ENCODE measurements at places on chromosomes 13 and 19.

GRCh38 chr19:42251572-42252358, 3.2 kb downstream of the ERF start:
- no peak for DNase-seq

GRCh38 chr19:3263866-3264265, 39.4 kb downstream of the CELF5 start:
- DNase-seq, result no peak

DNA sequence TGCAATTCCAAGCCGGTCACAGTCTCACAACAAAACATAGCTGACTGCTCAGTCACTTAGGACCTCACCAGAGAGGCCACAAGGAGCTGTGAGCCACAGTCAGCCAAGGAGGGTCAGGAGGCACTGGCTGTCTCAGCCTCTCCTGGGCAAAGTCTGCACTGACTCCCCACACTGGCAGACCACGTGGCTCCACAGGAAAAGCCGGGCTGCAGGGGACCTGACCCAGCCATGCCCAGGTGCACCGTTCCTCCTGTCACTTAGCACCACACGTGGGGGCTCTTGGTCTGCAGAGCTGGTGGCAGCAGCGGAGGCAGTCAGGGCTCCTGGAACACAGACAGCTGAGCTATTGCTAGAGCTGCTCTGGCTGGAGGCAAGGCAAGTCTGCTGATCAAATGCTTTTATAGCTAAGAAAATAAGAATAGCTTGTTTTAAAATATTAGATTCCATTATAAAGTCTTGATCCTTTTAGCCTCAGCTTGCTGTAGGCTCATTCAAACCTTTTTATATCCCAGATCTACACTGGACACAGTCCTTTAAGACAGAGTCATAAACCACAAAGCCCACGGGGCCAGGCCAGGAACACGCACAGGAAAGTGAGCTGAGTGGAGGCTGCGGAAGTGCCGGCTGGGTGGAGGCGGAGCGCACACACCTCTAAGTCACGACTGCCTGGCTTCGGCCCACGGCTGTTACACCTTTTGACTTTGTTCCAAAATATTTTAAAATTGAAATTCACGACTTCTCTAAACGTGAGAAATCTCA, 744.1 kb downstream of the UQCRFS1 start:
- no peak for DNase-seq

- no peak for DNase-seq
Observed at GRCh38 chr13:43153436-43154090, 130.2 kb downstream of the DNAJC15 start.

DNA sequence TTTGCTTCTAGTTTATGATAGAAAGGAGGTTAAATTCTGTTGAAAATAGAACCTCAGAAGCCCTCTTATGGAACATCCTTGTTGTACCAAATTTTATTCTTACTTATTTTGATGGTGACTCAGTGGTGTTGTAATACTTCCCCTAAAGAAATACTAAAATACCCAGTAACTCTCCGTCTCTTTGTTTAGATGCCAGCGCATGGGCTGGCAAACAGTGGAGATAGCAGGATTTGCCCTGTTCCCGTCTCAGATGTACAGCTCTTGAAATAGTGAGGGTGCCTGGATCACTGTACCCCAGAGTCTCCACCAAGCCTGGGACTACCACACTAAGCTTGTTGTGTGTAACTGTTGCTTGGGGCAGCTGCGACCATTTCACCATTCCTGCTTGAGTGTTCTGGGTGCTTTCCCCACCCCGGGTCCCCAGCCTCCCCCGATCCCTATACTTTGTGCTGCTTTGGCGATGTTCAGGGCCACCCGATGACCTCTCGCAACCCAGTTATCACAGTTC, 67.0 kb upstream of the TEX29 start:
- DNase-seq, result no peak

DNA sequence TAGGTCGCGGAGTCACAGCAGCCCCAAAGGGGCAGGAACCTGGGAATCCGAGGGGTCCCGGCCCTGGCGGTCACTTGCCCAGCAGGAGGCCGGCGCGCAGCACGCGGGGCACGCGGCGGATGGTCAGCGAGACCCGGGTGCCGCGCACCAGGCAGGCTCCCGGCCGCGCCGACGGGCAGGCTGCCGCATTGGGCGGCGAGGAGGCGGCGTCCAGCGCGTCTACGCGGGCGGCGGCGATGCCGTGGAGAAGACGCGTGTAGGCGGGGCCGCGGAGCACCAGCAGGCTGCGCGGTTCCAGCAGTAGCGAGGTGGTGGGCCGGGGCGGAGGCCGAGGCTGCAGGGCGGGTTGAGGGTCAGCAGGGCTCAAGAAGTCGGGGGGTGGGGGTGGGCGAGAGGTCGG, 607 bp upstream of the SYNE4 start:
- DNase-seq, result no peak

- DNase-seq, result no peak
Observed at GRCh38 chr19:31627620-31628365, 278.6 kb upstream of the TSHZ3 start.

DNA sequence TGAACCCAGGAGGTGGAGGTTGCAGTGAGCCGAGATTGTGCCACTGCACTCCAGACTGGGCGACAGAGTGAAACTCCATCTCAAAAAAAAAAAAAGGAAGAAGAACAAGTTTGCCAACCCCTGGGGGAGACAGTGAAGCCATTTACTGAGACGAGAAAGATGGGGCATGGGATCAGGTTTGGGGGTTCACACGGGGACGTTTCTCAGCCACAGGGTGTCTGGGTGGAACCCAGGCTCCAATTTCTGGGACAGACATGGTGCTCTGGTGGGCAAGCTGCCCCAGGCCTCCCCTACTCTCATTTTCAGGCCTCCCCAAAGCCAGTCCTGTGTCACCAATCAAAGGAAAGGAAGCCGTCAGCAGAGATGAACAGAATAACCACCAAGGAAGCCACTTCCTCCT, 13.4 kb downstream of the HSH2D start:
- no peak for DNase-seq

DNA sequence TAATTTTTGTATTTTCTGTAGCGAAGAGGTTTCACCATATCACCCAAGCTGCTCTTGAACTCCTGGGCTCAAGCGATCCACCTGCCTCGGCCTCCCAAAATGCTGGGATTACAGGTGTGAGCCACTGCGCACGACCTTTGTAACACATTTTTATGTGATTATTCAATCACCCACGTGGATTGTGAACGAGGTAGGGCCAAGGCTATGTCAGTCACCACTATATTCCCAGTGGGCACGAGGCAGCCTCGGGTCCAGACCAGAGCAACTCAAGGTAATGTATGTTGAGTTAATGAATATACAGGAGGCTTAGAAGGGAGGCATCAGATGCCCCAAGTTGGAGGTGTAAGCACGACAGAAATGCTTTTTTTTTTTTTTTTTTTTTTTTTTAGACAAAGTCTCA, 8.9 kb downstream of the PTGIR start:
- DNase-seq, result no peak
